ENCODE measurements at places on chromosomes 5 and 9. TPM values are rescaled to one million over a fixed set of nuclear protein-coding genes. Genes with fewer than 3 reads are reported as not detected.
A peak's percentile ranks its signal among the peaks of the same experiment; 100 is the strongest.

The LMX1B gene
- total RNA-seq: not detected

- DNase-seq: no peak
These were observed 44.7 kb upstream of the TMEM215 start for GRCh38 chr9:32738501-32739172.

The SLC28A3 gene
- not detected for total RNA-seq

DNA sequence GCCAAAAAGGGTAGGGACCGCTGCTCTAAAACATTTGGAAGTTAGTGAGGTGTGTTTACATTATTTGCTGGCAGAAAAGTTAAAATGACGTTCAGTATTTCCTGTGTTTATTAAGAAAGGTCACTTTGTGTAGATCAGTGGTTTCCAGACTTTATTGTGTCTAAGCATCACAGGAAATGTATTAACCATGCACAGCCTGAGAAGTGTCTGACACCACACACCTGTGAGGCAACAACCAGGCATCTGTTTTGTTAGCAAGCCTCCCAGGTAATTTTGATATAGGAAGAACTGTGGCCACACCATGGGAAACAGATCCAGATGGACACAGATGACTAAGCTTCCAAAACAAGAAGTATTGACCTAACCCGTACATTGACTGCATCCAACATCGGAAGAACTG is 12.0 kb downstream of the TTC1 start:
- no peak for DNase-seq

The ENC1 gene
- 0.61 TPM for total RNA-seq

- no peak for DNase-seq
These were observed 381.1 kb upstream of the ACTBL2 start for GRCh38 chr5:57863661-57864060.

DNA sequence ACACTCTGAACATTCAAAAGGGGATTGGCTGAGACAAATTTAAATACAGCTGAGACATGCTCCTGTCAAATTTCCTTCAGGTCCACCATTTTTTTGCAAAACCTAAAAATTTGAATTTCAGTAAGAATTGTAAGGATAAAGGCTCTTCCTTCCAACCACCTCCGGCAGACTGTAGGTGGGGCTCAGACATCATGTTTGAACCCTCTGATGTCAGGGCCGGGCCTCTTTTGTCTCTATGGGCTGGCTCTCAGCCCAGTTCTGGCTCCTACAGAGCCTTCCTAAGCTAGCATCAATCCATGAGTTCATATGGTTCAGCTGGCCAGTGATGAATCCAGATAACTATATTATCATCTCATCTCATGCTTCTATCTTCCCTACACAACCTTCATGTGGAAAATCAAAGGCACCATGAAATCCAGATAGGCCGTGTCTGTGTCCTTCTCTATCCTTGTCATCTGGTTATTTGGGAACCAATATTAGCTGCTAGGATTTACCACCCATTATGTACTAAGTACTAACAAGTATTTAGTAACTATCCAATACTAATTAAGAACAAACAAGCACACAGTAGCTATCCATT is 44.2 kb downstream of the NIPSNAP3B start:
- DNase-seq: no peak

DNA sequence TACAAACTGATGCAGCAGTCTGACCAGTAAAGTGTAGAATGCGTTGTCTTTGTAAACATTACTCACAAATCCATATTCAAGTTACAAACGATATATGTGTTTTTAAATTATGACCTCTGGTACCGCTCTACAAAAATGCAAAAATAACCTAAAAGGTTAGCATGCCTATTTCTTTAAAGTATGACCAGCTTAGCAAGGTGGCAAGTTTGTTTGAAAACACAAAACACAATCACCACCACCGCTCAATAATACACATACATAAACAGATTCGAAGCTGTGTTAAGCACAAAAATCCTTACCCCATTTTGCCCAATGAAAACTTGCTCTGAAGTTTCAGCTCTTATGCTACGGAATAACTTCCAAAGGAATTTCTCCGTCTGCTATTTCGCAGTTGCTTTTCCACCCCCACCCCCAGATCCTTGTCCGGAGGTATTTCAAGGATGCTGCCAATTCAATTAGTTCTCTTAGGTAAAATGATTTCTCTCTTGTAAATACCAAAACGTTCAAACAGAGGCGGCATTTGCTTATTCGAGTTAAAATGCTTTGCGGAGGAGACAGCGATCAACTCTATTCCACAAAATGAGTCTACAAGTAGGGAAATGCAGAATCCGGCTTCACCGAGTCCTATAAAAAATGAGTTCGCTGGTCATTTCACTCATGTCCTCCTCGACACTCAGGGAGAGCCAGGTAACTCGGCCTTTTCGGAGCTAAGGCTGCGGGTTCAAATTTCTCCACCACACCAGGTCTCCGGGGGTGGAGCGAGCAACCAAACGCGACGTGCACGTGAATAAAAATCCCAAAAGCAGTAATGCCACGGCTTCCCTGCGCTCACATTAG is 1.2 kb downstream of the HOMER1 start:
- peak; percentile 9 for DNase-seq

DNA sequence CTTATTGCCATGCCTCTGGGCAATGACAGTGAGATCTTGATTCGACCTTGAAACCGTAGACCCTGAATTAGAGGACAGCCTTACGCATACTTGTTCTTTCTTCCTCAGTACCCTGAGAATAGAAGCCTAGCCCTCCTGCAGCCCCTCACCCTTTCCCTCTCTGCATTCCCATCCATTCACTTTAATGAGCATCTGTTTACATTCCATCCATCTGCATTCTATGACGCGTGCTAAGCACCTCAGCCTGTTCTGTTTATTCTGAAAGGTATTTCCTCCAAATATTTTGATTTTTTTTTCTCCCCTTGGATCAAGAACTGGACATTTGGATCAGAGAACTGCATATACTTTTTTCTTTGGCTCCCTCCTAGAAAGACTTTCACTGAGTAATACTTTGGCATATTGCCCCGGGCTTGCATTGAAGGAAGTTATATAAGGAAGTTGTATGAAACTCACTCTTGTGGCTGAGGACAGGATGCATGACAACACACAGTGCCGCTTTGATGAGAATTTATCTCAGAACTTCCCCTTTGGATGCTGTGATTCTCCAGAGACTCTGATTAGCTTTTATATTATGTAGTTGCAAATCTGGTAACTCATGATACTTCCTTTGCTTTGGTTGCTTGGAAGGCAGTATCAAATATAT is 15.7 kb downstream of the TMEM8B start:
- peak; percentile 78 for DNase-seq

- DNase-seq: no peak
These were observed 62.0 kb downstream of the MACROH2A1 start for GRCh38 chr5:135337064-135337463.

DNA sequence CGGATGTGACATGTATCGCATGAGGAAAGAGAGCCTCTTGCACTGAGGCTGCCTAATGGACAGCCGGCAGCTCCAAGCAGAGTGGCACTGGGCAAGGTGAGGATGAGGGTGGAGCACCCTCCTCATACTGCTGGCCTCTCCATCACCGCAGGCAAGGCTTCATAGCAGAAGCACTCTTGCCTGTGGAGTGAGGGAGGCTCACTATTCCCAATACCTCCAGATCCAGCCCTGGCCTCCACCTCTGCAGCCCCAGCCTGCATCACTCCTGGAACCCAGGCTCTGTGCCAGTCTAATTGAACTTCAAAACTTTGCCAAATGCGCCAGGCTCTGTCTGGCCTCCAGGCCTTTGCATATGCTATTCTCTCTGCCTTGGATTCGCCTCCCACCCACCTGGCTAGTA is 29.7 kb upstream of the ARAP3 start:
- no peak for DNase-seq

GRCh38 chr9:111965566-111966019 is 69.0 kb downstream of the UGCG start:
- DNase-seq: no peak

Data from CD4-positive, alpha-beta memory T cell (primary cell).